ENCODE measurements at places on chromosomes 6 and 20.

- DNase-seq = no peak
Measured at GRCh38 chr6:168671863-168672546, 231.0 kb downstream of the SMOC2 start.

DNA sequence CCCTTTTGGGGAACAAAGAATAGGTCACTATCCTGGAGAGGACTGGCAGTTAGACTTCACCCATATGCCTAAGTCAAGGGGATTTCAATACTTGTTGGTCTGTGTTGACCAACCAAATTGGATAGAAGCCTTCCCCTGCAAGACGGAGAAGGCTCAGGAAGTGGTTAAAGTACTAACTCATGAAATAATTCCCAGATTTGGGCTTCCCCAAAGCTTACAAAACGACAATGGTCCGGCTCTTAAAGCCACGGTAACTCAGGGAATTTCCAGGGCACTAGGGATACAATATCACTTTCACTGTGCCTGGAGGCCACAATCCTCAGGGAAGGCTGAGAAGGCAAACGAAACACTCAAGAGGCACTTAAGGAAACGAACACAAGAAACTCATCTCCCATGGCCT lies 223.1 kb downstream of the GMPR start:
- DNase-seq = no peak

DNA sequence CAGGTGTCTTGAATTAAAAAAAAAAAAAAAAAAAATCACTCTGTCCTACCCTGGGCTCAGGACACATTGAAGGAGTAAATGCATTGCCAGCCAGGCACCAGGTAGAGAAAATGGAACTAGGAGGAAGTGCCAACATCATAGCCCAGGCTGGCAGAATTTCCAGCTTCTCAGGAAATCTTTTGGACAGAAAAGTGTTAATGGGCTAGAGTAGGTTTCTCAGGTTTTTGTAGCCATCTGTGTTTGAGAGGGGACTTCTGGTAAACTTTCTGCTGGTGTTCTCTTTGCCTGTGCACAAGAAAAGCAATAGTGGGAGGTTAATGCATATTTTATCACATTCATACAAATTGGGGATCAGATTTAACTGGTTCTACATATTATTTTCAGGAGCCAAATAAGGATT lies 678.3 kb upstream of the NRSN1 start:
- DNase-seq = no peak

- DNase-seq = no peak
Measured at GRCh38 chr6:158758451-158758860, 60.7 kb downstream of the EZR start.

DNA sequence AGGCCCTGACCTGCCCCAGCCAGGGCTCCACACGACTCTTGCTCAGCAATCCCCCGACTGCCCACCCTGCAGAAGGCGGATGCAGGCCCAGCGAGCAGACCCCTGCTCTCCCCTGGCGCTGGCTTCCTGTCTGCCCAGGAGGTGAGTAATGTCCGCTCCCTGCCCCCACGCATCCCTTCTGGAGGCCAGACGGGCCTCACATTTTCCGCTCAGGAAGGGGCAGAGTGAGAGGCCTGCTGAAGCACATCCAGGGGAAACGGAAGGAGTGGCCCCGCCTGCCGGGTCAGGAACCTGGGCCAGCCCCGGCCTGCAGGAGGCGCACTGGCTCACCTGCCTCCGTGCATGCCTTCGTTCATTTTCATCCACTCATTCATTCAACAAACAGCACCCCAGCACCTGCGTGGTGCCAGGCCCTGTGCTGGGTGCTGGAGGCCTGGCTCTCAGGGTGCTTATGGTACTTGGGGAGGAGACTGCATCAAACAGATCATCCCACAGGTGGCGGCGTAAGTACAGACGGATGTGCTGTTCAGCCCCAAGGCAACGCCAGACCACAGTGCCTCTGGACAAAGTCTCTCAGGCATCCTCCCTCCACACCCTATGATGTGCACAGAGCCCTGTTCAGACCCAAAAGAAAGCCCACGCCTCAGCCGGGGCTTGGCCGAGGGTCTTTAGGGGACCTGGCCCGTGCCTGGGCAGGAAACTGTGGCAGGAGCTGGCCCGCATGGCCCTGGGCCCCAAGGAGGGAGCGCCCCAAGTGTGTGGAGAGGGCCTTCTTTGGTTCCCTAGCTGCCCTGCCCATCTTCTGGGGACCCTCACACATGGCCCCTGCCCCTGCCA lies 112.1 kb downstream of the ASXL1 start:
- DNase-seq = no peak

DNA sequence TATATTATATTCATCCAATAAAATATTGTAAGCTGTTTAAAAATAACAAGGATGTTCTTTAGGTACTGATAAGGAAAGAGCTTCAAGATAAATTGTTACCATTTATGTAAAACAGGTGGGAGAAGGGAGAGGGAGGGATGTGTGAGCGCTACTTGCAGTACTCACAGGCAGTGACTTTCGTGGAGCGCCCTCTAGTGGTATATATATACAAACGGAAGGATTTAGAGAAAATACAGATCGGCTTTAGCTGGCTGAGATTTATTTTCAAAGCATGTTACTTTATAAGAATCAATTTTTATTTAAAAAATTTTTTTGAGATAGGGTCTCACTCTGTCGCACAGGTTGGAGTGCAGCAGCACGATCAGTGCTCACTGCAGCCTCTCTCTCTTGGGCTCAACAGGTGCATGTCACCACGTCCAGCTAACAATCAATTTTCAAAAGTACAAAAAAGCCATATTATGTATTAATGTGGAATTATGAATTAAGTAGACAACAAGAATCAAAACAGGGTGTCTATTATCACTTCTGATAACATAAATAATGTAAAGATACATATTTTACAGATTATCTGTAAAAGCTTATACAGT lies 3.3 kb upstream of the MOG start:
- DNase-seq = peak; percentile 31

GRCh38 chr6:45310118-45310788 lies 17.9 kb upstream of the RUNX2 start:
- DNase-seq = no peak

GRCh38 chr6:167093406-167093921 lies 29.4 kb upstream of the CCR6 start:
- no peak for DNase-seq

Measured in neural crest cell (in vitro differentiated cells).